ENCODE measurements at places on chromosomes 12 and 14. TPM values are rescaled to one million over a fixed set of nuclear protein-coding genes. Genes with fewer than 3 reads are reported as not detected.
A peak's percentile ranks its signal among the peaks of the same experiment; 100 is the strongest.

DNA sequence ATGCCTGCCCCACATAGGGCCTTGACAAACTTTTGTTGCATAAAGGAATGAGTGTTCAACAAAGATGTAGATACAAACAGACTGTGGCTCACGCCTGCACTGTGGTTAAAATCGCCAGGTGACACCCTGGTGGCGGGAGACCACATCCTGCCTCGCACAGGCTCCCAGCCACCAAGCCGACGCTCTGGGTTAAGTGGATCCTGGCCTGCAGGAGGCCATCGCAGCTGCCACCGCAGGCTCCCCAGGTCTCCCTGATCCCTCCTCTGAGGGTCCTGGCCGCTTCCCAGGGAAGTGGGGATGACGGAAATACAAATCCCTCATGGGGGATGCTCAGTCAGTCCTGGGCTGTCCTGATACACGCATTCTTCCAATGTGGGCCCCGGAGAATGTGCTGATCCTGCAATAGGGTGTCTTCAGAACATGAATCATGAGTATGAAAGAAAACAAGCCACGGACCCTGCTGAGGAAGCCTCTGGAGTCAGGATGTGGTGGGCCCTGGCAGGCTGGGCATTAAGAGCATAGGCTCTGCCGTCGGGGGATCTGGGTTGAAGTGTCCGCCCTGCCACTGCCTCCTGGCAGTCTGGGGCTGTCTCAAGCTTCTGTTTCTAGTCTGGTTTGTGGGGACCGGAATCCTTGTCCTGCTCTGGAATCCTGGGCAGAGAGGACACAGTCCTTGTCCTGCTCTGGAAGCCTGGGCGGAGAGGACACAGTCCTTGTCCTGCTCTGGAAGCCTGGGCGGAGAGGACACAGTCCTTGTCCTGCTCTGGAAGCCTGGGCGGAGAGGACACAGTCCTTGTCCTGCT, 53.5 kb upstream of the BEGAIN start:
- DNase-seq = no peak

- peak; percentile 60 for DNase-seq
Observed at GRCh38 chr14:70027785-70028428, 148.7 kb downstream of the SMOC1 start.

Gene TAS2R7
- polyA plus RNA-seq = not detected

Gene KRT75
- polyA plus RNA-seq = not detected

GRCh38 chr14:35814371-35815005, 5.4 kb upstream of the RALGAPA1 start:
- no peak for DNase-seq

- DNase-seq = no peak
Observed at GRCh38 chr12:92717202-92717601, 14.4 kb downstream of the PLEKHG7 start.

DNA sequence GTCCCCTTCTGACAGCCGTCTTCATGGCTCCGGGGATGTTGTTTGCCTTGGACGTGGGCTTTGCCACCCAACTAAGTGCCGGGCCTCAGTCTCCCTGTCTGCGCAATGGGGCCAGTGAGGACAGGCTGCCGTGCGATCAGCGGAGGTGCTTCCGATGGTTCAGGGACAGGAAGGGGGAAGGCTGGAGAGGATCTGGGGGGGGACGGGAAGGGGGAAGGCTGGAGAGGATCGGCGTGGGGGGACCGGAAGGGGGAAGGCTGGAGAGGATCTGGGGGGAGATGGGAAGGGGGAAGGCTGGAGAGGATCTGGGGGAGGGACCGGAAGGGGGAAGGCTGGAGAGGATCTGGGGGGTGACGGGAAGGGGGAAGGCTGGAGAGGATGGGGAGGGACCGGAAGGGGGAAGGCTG, 3.4 kb downstream of the MMP17 start:
- peak; percentile 86 for DNase-seq

Gene ASB2
- 28.8 TPM for polyA plus RNA-seq

All from muscle of arm (tissue), 14 donors.